Neural crest cell (in vitro differentiated cells): ENCODE measurements at places on chromosomes 2 and 18.
A peak's percentile ranks its signal among the peaks of the same experiment; 100 is the strongest.

GRCh38 chr2:90207454-90208058 is 1516.1 kb downstream of the RPIA start:
- DNase-seq, result no peak

DNA sequence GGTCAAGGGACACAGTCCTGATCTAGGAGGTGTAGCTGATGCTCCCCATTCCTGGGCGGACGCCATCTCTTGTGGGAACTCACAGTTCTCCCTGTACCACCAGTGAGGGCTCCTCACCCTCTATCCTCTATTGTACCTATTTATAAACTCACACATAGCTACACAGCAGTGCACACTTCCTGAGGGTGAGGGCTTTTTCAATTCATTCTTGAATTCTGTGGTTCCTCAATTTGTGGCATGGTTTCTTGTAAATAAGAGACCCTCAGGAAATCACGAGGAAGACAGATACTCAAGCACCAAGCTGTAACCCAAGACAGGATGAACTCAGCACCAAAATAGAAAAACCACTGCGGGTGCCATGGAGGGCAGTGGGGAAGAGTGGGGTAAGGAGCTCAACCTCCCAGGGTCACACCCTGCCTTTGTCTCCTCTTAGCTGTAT is 245.9 kb upstream of the PXDN start:
- DNase-seq, result no peak

DNA sequence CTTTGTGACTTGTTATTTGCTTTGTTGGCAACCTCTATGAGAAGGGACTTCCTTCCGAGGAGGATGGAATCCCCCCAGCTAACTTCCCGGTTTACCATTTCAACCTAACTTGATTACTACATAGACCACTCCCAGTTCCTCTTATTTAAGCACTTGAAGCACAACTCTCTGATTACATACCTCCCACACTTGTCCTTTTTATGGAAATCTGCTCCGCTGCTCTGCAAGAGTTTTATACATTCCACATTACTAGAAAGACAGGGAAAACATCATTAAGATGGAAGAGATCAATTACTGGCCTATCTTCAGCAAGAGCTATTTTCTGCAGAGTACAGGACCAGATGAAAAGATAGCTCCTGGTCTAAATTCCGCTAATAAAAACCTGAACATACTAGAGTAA is 160.0 kb upstream of the PGAP1 start:
- no peak for DNase-seq

- DNase-seq, result no peak
These were observed 57.7 kb downstream of the EIPR1 start for GRCh38 chr2:3319745-3320566.

DNA sequence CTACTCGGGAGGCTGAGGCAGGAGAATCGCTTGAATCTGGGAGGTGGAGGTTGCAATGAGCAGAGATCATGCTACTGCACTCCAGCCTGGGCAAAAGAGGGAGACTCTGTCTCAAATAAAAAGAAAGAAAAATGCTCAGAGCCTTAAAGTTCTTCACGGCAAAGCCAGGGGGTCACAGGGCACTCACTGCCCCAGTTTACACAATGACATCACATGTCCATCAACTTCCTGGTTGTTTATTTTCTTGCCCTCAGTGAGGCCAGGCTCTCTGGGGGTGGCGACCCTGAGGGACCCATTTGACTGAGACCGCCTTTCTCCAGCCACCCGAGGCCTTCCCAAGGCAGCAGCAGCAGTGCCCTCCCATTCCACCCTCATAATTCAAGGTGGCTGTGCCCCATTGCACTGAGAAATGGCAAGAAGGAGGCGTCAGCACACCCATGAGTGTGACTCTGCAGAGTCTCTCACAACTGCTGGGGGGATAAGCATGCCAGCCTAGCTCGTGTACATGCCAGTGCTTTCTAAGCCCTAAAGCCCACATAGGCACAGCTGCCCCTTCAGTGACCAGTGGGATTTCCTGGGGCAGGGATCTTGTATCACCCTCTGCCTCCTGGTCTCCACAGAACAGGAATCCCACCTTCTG is 50.0 kb downstream of the SFXN5 start:
- DNase-seq, result no peak

DNA sequence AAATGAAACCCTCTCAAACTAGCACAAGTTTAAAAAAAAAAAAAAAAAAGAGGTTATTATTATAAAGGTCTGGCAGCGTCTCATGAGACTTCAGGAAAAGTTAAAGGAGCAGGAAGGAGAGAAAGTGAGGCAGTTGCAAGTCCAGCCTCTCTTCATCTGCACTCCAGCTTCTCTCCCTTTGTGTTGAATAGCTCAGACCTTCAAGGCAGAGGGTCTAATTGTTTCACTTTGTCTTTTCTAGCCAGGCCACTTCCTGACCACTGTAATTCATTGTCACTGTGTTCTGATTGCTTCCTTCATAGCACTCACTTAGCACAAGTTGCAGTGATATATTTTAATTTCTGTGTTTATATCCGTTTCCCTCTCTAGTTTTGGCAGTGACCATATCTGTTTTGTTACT is 99.9 kb downstream of the SPATS2L start:
- no peak for DNase-seq

- DNase-seq, result no peak
These were observed 160.3 kb upstream of the TCF4 start for GRCh38 chr18:55748227-55748738.

DNA sequence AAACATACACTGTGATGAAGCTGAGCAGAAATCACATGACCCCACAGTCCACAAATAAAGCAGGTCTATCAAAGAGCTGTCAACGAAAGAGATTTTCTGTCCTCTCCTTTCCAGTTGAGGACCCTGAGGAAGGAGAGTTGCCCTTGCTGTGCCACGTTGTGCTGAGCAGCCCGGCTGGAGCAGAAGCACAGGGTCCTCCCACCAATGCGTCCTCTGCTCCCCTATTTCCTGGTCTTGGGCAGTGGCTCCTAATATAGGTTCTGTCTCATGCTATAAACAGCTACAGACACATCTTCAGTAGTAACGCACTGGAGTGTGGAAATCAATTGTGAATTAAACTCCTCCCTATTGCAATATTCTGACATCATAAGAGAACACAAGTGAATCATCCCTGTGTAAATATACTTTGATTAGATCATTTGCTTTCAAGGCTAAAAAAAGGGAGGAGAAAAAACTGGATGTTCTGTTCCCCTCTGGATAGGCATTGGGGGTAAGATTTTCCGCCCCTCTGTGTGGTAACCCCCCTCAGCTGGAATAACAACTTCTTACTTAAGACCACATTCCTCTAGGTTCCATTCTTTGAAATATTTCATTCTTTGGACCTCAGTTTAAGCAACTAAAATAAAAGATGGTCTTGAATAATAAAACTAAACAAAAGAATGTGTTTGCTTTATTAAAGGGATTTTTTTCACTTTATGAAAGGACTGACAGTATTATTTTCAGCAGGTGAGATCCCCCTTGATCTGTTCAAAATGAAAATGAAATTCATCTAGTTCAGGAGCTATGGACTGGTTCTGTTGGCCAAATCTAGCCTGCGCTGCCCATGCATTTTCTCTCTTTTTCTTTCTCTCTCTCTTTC is 8.3 kb upstream of the RHOB start:
- DNase-seq, result no peak

- no peak for DNase-seq
These were observed 37.4 kb downstream of the ZNF236 start for GRCh38 chr18:76859474-76860339.

GRCh38 chr2:164840930-164841718 is 499 bp downstream of the COBLL1 start:
- peak; percentile 65 for DNase-seq

- DNase-seq, result no peak
These were observed 12.6 kb downstream of the MFSD6 start for GRCh38 chr2:190420801-190421200.

- DNase-seq, result peak; percentile 66
These were observed 5.3 kb upstream of the GDF7 start for GRCh38 chr2:20661421-20662307.

- no peak for DNase-seq
These were observed 26.7 kb upstream of the ALPP start for GRCh38 chr2:232351686-232352510.

GRCh38 chr2:55006306-55006705 is 43.9 kb downstream of the RTN4 start:
- DNase-seq, result no peak

- DNase-seq, result no peak
These were observed 152.8 kb downstream of the TFCP2L1 start for GRCh38 chr2:121132054-121132761.

GRCh38 chr18:13235421-13235831 is 16.9 kb downstream of the LDLRAD4 start:
- DNase-seq, result no peak

DNA sequence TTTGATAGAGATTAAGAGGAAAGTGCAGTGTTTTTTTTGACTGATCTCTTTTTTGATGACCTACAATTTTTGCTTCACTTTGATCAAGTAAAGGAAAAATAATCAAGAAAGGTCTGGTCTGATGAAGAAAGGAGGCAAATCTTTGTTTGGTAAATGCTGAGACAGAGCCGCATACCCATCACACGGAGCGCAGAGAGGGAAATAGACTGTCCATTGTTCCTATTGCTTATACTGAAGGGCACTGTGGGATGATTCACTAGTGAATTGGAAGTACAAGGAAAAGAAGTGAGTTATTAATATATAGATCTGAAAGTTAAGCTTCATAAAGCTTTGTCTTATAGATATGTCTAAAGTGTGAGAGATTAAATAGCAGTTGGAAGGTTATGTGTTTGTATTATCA is 455.1 kb downstream of the PLCL1 start:
- no peak for DNase-seq

DNA sequence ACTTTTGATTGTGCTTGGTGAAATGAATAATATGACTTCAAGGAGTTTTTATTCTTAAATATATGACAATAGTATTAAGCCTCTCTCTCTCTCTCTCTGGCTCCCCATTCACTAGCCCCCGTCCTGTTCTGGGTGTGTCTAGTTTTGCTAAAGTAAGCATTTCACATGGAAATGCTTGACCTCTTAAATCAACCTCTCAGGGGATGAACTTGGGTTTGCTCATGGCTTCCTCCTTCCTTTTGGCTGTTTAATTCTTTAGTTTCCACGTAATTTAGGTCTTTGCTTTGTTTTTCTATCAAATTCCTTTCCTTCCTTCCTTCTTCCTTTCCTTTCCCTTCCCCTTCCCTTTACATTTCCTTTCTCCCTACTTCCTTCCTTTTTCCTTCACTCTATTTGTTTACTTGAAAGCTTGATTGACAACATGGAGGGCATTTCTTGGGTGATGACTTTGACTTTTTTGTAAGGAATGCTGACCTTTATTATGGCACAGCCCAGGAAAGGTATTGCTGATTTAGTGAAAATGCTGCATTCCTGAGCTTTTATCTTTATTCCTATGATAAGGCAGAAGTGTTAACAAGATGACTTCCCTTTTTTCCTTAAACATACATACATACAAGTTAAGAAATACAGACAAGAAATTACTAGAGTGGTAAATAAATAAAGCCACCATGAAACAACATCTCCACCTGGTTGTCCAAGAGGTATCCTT is 3.6 kb downstream of the DPP4 start:
- DNase-seq, result no peak
